ENCODE measurements at places on chromosomes 5 and 9.
A peak's percentile ranks its signal among the peaks of the same experiment; 100 is the strongest.

- DNase-seq, result no peak
Measured at GRCh38 chr5:133927300-133928180, 40.9 kb downstream of the C5orf15 start.

DNA sequence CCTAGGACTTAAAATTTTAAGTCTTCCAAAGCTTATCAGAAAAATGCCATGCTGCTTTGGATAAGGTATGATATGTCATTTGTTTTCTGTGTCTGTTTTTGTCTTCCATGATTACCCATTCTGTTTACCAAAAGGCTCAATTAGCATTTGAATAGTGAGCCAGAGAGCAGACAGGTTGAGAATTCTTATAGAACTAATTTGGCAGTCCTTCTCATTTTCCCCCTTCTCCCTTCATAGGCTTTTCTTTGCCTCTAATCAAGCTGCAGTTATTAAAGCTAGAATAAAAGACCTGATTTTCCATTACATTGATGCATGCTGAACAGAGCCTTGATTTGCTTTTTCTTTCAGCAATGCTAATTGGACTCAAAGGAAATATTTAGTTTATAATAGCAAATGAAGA is 993.0 kb downstream of the MAT2B start:
- DNase-seq, result no peak

DNA sequence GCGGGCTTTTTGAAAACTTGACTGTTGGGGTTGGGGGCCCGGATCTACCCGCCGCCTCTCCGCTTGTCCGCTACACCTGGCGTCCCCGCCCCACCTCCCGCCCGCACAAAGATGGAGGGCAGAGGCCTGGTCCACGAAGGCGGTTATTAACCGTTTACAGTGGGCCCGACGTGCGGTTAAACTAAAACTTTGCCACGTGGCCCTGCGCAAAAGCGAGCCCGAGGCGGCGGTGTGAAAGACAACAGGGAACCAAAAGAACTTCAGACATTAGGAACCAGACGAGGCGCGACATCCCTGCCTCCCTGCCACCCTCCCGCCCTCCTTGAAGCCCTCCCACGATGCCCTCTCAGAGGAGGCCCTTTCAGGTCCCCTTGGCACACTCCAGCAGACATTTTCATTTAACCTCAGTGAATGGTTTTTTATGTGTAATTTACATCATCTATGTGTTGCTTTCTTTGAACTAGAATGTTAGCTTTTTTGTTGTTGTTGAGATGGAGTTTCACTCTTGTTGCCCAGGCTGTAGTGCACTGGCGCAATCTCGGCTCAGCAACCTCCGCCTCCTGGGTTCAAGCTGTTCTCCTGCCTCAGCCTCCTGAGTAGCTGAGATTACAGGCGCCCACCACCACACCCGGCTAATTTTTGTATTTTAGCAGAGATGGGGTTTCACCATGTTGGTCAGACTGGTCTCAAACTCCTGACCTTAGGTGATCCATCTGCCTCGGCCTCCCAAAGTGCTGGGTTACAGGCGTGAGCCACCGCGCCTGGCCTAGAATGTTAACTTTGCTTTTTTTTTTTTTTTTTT is 999 bp upstream of the HNRNPA0 start:
- no peak for DNase-seq

GRCh38 chr5:59673438-59674058 is 220.0 kb downstream of the PDE4D start:
- DNase-seq, result peak; percentile 27

- DNase-seq, result no peak
Measured at GRCh38 chr5:147168578-147169327, 66.1 kb upstream of the STK32A start.

- DNase-seq, result no peak
Measured at GRCh38 chr5:131532031-131532640, 102.9 kb downstream of the RAPGEF6 start.

GRCh38 chr5:177023303-177023664 is 788 bp downstream of the ZNF346 start:
- DNase-seq, result no peak

DNA sequence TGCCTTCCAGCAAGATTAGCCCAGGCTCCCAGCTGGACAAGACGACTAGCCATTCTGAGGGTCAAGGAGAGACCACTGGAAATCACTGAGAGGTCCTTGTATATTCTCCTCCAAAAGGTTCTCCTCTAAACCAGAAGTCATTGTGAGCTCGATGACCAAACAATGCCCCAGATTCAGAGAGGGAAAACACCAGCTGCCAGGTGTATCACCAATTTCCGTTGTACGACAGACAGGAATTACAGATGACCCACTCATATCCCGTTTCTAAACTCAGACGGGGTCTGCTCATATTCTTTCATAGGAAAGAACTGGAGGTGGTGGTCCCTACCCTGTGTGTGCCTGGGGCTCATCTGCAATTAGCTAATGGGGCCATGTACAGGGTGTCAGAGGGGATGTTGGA is 14.2 kb downstream of the FAXDC2 start:
- DNase-seq, result no peak

GRCh38 chr5:67815455-67816391 is 399.8 kb upstream of the PIK3R1 start:
- no peak for DNase-seq

DNA sequence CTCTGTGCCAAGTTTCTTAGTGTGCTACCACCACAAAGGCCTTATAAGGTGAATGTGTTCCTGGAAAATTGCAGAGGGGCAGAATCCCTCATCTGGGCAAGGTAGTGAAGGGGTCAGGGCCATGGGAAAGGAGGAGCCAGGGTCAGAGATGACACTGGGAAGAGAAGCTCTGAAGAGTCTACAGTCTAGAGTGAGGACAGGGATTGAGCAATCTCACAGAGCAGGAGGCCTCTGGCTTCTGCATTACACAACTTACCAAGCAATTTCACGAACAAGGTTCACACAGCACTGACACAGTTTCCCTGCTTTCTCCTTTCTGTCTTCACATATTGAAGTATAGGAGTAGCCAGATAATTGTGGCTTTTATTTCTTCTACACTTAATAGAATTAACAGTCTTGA is 24.5 kb upstream of the IDNK start:
- DNase-seq, result no peak

DNA sequence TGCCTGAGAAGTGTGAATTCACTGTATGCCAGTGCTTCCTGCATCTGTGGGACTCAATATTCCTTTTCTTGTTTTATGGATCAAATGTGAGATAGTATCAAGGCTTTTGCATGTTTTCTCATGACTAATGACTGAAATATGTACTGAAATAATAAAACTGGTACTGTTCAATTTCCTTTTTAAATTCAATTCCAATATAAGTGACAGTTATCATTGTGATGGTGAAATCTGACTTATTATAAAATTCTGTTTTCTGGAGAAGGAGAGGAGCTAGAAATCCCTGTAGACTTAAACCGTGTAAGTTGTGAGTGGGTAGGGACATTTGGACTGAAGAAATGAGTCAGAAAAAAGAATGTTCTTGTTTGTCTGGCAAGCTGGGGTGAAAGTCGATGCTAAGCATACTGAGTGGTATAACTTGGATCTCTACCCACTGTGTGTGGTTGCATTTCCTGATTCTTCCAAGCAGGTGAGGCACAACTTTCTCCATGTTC is 245.2 kb downstream of the EFNA5 start:
- no peak for DNase-seq

DNA sequence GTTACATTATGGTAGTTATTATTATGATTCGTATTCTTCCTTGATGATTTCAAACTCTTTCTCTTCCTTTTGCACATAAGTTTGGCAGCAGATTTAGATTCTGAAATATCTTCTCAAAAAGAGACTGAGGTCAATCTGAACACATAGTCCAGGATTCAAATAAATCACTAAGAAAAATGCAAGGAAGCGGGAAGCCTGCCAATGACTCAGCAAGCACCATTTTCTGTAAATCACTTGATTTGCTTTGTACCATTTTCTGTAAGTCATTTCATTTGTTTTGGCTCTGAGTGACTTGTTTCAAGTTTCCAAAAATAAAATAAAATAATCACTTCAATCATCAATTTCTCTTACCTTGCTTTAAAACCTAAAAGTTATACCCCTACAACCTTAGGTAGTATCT is 24.6 kb upstream of the GLIS3 start:
- DNase-seq, result peak; percentile 40

GRCh38 chr5:95244479-95244878 is 40.4 kb downstream of the MCTP1 start:
- no peak for DNase-seq

DNA sequence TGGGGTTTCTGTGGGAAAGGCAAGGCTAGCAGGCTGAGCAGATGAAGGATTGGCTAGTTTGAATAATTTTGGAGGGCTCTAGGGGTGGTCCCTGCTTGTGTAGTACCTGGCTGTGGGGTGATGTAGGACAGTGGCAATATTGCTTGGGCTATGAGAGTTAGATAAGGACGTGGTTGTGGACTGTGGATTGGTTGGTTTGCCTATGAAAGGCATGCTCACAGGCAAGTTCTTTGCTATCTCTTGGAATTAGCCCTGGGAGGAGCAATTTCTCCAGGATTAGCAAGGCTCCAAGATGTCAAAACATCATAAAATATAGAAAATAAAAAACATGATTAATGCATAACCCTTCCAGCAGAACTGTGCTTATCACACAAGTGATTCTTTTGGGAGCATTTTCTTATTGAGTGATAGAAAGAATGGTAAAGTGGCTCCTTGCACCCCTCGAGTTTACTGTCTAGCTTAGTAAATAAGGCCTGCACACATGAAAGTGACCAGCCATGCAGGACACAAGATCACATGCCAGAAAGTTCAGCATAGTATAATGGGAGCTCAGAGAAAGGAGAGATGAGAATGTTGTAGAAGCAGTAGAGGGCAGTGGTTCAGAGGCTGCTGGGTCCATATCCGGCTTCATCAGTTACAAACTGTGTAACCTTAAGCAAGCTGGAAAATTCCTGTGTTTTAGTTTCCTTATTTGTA is 13.8 kb downstream of the AOPEP start:
- no peak for DNase-seq

GRCh38 chr9:10479172-10479571 is 133.6 kb downstream of the PTPRD start:
- DNase-seq, result no peak

DNA sequence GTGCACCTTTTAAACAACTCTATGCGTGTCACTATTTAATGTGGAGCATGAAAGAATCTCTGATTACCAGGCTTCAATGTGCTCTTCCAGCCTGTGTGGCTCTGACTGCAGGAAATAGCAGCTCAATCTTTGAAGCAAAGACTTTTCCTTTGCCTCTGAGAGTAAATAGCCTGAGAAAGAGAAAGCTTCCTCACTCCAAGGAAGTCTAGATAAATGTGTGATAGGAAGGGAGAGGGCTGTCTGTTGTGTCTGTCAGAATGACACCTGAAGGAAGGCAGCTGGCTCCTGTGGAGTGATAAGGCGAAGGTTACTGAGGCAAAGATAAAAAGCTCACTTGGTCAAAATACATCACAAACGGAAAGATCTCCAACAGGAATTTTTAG is 205.3 kb upstream of the HAPLN1 start:
- no peak for DNase-seq

DNA sequence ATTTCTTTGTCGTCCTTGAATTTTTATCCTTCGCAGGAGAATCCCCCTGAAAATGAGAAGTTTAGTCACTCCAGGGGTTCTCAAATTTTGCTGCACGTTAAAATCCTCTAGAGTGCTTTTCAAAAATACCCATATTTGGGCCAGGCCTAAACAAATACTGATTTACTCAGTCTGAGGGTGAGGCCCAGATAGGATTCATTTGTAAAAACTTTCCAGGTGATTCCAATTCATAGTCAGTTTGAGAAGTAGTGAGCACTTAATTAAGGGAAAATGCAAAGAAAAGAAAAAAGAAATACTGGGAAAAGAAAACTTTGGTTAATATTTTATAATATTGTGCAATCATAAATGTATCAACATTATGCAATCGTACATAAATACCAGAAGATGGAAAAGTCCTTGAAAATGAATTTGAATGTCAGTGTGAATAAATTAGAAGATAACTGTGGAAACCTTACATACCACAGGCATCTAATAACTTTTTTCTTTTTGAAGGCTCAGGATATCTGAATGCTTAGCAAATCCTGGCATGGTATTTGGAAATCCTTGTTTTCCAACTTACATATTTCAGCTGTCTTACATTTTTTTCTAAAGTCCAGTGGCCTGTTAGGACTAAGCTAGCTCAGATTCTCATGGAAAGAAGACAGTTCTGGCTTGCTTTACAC is 116.5 kb upstream of the DAPK1 start:
- no peak for DNase-seq

DNA sequence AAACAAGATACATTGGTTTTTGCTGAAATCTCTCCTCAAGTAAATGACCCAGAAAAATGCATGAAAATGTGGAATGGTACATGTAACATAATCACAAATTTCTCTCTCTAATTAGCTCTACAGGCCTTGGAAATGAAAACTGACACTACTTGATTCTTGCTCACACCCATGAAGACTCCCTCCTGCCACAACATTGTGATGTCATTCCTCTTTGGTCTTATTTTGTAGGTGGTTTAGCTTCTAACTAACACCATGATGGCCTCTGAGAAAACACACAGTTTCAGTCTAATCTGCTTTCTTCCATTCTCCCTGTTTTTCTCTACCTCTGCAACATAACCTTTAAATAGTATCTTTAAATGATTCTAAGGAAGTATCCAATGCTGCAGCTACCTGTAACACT is 78.6 kb upstream of the FAM174A start:
- DNase-seq, result no peak

GRCh38 chr5:161660806-161661205 is 24.7 kb upstream of the GABRA6 start:
- DNase-seq, result no peak

DNA sequence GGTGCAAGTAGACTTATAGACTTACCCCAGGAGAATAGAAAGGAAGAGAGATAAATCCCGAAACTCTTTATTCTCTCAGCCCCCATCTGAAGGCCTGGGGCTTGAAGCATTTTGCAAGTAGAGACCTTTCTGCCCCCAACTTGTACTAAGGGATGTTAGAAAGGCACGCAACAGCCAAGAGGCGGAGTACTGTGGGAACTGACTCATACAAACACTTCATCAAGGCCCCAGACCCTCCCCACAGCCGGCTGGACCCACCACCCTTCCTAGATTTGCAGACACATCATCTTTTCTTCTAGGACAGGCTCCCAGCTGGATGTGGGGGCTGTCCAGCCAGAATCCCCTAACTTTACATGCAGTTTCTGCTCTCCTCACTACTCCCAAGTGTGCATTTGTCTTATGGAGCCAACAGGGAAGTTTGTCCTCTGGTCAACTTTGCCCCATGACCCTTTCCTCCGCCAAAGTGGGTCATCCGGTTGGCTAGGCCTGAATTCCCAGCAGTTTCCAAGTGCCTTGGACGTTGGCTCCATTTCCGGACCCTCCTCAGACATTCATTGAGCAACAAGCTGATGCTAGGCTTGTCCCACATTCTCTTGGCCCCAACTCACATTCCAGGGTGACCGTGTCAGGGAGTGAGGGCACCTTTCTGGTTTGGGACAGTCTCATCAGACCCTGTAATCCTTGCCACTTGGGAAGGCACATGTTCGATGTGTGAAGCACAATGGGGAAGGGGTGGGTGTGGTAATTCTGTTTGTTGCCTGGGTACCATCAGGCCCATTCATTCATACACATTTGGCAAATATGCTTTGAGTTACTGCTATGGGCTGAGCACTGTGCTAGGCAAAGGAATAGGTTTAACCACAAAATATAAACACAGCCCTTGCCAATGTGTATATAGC is 64.6 kb downstream of the ABLIM3 start:
- DNase-seq, result no peak

GRCh38 chr9:131623655-131624330 is 78.5 kb downstream of the PRRT1B start:
- no peak for DNase-seq

GRCh38 chr9:115032296-115032695 is 85.7 kb downstream of the TNC start:
- no peak for DNase-seq

- DNase-seq, result no peak
Measured at GRCh38 chr9:115016344-115016743, 86.0 kb upstream of the TNFSF8 start.

- DNase-seq, result no peak
Measured at GRCh38 chr5:9047932-9048331, 497.9 kb downstream of the SEMA5A start.
